Aortic smooth muscle cell (primary cell): ENCODE measurements at places on chromosomes 16 and 17. TPM values are rescaled to one million over a fixed set of nuclear protein-coding genes. Genes with fewer than 3 reads are reported as not detected.

ABCA10 gene
- total RNA-seq: 1.2 and 1.6 TPM in 2 replicates

CCL14 gene
- 0.40 TPM in 1 of 2 replicates, not detected in the other for total RNA-seq

TBX4 gene
- 0.12 TPM in 1 of 2 replicates, not detected in the other for total RNA-seq

C1QTNF8 gene
- total RNA-seq: 0.06 and 0.13 TPM in 2 replicates

C16orf74 gene
- total RNA-seq: 2.8 and 7.0 TPM in 2 replicates
